HuH-7 (cell line): ENCODE measurements at places on chromosomes 4 and X.

DNA sequence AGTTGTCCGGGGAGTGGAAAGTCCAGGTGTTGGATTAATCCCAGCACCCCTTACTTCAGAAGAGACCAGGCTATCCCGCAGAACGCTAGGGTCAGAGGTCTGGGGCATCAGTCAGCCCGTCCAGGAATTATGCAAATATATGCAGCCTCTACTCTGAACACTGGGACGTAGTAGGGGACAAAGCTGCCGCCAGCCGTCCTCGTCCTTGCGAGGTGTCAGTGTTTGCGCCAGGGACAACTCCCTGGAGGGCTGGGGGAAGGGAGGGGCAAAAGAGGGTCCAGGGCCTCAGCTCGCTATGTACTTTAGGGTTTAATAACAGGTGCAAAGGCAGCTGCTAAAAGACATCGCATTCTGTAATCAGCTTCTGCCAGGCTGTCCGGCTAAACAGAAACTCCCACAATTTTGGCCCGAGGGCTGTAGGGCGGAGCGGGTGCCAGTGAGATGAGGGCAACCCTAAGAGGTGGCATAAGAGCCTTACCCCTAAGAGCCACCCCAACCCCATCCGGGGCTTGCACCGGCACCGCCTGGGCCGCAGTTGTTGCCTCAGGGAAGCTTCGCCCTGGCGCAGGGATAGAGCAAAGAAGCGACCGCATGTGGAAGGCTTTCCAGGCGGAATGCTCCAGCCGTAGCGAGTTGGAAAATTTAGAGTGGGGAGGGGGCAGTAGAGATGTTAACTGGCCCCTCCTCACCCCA lies 8.4 kb downstream of the HAND2 start:
- DNase-seq: no peak

DNA sequence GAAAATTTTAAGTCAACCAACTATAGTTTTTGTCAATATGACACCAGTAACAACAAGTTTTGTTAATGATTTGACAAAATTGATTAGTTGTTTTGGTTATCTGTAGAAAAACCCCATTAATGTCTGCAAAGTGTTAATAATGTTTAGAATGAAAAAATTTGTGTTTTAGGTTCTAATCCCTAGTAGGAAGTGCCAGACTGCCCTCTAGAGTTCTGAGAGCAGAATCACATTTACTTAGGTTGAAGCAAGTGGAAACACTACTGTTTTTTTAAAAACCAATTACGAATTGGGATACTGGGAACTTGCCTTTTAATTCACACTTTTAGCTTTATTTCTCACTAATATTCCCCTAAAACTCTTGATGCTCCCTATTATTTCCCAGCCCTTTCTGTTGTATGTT lies 101.1 kb upstream of the CYLC1 start:
- DNase-seq: no peak

DNA sequence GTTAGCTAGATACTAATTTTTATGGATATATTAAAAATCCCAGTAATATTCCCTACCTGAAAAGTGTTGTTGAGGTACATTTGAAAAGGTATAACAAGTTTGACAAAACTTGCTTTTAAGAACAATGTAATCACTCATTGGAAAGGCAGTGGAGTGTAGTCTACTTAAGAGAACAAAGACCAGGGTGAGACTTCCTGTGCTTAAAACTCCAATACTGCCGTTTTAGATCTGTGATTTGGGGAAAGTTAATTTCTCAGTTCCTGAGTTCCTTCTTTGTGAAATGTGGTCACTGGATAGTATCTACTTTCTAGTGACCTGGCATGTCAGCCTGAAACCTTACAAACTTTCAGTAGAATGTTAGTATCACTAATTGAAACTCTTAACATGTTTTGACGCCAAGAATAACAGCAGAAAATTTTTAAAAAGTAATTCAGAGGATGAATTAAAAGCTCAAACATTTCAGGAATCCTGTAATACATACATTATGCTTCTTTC lies 56.8 kb downstream of the PCDH7 start:
- no peak for DNase-seq

DNA sequence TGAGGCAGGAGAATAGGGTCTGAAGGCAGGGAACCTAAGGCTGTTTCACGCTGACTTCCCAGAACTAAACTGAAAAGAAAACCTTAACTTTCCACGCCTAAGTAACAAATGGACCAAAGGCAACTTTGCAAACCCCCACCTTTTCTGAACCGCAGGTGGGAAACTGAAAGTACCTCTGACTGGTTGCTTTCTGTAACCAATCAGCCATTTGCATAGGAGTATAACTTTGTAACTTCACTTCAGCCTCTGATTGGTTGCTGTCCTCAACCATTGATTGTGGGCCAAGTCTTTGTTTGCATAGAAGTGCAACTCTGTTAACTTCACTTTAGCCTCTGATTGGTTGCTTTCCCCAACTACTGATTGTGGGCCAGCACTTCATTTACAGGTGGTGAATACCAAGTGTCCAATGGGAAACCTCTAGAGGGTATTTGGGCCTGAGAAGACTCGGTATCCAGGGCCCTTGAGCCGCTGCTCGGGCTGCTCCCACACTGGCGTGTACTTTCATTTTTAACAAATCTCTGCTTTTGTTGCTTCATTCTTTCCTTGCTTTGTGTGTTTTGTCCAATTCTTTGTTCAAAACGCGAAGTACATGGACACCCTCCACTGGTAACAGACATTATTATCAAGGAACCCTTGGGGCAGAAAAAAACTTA lies 121.6 kb upstream of the CBR4 start:
- DNase-seq: no peak

- DNase-seq: no peak
Measured at GRCh38 chrX:39944416-39944815, 153.3 kb downstream of the BCOR start.

- DNase-seq: no peak
Measured at GRCh38 chrX:31663172-31663571, 591.3 kb upstream of the FTHL17 start.

DNA sequence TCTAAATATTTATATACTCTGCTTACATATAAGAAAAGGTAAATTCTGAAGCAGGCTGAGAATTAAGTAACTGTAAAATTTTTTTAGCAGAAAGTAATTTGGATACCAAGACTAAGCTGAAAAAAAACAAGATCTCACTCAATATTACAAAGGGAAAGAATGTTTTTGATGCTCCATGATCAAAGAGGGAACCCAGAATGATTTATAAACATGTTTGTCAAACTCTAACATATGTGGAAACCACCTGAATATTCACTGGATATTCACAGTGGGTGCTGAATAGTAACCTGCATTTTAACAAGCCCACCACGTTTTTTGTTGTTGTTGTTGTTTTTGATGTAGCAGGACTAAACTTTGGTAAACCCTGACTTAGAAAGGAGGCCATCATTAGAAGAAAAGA lies 324.9 kb upstream of the GATB start:
- no peak for DNase-seq

DNA sequence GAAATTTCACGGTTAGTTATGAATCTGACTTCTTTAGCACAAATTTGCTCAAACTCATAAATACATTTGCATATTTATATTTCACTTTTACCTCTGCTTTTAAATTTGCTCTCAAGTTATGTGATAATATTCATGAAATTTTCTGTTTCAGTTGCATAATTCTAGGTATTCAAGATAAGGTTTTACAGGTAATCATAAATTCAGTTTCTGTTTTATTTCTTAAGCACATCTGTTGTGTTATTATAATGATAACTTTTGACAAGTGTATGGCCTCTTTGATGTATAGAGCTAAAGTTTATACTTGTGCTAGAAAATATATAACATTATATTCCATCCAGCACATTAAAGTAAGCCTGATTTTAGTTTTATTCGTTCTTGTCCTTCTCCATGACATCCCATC lies 308.1 kb downstream of the SLC7A11 start:
- no peak for DNase-seq

- DNase-seq: no peak
Measured at GRCh38 chr4:174274436-174274835, 9.0 kb downstream of the FBXO8 start.

DNA sequence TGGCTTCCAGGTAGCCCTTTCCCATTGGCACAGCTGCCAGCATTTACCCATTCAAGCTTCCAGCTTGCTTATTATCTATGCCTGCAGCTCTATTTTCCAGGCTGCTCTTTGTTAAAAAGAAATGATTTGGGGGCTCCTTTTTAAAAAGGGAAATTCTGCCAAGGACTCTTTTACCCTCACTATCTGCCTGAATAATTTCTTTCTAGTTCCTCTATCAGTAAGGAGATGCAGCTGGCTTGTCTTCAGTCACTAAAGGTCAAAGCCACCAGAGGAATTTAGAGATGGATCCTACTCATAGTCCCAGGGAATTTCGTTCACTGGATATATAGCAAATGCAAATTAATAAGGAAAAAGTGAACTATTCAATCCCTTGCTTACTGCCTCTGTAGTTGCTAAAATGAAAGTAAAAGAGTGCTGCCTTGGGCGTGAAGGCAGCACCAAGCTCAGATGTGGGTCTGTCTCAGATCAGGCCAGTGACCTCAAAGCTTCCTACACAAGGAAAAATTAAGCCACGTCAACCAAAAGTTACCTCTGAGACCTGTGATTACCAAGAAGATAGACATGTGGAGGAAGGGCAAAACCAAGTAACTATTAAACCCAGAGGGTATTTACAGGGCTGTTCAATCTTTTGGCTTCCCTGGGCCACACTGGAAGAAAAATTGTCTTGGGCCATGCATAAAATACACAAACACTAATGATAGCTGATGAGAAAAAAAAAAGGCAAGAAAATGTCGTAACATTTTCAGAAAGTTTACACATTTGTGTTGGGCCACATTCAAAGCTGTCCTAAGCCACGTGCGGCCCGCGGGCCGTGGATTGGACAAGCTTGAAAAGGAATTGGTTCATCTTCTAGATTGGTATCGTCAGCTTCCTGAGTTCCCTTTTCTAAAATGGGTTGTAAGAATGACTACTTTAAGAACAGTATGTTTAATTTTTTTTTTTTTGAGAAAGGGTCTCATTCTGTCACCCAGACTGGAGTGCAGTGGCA lies 5.3 kb downstream of the ARSF start:
- DNase-seq: no peak

DNA sequence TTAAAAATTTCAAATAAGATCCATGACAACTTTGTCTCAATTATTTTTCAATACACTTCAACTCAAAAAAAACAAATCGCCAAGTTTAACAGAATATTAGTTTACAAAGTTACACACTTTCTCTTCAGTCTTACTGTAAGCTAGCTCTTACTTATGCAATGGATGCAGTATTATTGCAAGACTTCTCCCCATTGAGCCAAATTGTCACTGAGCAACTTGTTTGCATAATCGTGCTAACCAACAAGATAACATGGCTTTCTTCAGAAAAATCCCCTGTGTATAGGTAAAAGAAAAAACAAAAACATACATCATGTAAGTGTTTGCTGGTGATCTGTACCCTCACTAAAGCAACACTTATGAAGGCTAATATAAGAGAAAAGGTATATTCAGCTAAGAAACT lies 18.9 kb downstream of the DNAJB14 start:
- no peak for DNase-seq

DNA sequence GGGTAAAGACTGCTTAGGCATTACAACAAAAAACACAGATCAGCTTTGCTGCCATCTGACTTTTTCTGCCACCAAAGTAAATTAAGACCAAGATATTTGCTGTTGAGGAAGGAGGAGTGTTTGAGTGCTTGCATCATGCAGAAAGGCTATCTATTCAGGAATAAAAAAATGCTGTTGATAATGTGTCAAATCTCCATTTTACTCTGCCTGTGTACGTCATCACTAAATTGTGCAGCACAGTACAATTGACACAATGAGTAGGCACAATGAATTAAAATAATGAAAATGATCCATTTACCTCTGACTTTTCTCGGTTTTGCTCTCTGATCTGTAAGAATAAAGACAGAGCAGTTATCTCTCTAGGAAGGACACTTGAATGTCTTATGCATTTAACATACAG lies 56.3 kb downstream of the NKX6-1 start:
- DNase-seq: no peak

DNA sequence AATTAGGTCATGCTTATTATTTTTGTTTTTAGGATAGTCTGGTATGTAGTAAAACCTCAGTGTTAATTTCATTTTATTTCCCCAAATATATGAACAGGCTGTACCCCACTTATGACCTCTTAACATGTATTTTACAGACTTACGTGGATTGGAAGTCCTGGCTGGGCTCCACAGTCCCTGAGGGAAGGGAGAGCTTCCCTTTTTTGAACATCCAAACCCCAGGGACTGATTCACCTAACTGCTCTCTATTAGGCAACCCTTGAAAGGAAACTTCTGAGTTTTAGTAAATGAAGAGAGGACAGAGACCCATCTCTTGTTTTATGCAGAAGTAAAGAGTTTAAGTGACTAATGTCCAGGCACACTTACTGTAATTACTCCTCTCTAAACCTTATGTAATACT lies 233.1 kb upstream of the SPRY1 start:
- DNase-seq: no peak

DNA sequence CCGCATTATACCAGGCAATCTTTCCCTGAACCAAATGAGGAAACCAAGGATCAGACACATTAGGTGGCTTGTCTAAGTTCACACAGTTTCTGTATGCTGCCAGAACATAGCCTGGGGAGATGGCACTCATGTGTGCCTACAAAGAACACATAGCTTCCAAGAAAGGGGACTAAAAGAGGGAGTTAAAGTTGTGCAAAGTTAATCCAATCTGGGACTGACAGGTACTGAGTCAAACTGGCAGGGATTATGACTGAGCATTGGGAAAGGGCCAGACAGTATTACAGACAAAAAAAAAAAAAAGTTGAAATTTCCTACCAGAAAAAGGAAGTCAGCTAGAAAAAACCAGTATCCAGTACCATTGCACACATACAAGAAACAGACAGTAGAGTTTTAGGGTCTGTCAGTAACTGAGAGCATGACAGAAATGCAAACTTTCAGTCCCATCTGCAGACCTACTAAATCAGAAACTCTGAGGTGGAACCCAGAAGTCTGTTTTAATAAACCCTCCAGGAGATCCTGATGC lies 37.2 kb downstream of the ADAMTS3 start:
- no peak for DNase-seq

- no peak for DNase-seq
Measured at GRCh38 chr4:125594056-125594602, 279.4 kb downstream of the FAT4 start.

DNA sequence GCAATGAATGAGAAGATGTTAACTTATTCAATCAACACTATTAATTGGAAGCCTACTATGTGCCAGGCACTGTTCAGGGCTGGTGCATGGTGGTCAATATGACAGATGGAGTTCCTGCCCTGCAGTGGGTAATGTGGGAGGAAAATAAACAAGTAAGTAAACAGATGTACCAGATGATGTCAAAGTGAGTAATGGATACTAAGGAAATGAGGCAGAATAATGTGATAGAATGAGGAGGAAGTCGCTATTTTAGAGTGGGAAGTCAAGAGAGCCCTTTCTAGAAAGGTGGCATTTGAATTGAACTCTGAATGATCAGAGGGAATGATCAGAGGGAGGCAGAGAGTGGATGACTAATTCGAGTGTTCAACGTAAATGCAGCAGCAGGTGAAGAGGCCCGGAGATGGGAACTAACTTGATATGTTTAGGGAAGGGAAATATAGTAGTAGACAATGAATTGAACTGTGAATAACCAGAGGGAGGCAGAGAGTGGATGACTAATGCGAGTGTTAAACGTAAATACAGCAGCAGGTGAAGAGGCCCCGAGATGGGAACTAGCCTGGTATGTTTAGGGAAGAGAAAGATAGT lies 48.3 kb downstream of the HMGB3 start:
- no peak for DNase-seq
